ENCODE measurements at places on chromosomes 5 and 9.
A peak's percentile ranks its signal among the peaks of the same experiment; 100 is the strongest.

DNA sequence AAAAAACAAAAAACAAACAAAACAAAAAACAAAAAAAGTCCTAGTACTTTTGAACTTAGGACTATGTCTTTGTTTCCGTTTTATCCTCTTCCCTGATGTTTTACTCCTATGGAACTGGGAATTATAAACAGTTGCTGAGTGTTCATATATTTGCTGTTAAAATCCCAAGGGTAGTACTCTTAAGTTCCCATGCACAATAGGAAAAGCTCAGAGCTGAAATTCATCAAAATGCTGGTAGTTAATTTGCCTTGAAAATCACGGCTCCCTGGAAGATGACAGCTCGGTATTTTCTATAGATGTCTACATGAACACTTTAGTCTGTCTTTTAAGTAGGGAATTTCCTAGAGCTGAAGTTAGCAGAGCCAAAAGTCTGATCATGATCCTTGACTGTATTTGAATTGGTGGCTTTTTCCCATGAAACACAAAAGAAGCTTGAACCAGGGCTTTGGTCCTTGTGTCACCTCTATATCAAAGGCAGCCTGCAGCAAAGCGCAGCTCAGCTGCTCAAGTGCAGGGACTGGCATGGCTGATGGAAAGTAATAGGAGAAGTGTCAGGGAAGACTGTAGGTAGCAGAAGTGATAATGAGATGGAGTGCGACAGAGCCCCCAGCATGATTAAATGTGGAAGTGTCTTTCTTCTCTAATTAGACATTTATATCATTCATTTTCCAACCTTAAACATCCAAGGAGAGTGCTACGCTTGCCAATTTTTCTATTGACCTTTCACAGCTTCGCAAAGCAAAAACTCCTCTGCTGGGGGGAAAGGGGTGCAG lies 310.9 kb downstream of the TRIM36 start:
- DNase-seq = no peak

- DNase-seq = no peak
These were observed 94.7 kb upstream of the ZNF618 start for GRCh38 chr9:113781381-113781780.

GRCh38 chr5:52802272-52802973 lies 14.7 kb downstream of the ITGA1 start:
- DNase-seq = no peak

DNA sequence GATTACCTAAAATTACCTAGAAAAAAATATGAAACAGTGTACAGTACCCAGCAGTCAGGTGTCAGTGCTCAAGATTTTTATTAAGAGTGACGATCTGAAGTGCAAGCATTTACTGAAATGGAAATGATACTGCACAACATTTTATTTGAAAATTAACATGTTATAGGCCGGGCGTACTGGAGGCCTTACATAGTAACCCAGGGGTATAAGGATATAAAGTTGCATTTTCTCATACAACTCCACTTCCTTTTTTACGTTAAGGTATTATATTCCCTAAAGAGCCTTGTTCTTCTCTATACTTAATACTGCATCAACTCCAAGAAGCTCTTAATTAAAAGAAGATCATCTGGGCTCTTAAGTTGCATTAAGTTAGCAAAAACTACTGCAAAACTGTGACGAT lies 3.3 kb downstream of the MAT2B start:
- no peak for DNase-seq

DNA sequence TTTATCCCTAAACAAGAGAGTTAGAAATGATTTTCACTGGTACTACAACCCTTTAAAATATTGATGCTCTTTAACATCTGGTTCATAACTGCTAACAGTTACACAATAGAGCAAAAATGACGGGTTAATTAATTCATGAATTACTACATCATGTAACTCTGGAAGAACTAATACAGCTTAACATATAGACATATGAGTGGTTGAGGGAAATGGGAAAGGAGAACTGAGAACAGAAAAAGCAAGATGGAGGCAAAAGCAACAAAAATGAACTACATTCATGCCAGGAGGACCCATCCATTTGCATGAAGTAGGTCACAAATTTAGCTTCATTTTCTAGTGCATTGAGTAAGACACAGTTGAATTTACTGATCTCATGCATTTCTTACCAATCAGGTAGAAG lies 61.8 kb downstream of the C9 start:
- no peak for DNase-seq

- no peak for DNase-seq
These were observed 23.7 kb upstream of the PDE8B start for GRCh38 chr5:77186652-77187370.

DNA sequence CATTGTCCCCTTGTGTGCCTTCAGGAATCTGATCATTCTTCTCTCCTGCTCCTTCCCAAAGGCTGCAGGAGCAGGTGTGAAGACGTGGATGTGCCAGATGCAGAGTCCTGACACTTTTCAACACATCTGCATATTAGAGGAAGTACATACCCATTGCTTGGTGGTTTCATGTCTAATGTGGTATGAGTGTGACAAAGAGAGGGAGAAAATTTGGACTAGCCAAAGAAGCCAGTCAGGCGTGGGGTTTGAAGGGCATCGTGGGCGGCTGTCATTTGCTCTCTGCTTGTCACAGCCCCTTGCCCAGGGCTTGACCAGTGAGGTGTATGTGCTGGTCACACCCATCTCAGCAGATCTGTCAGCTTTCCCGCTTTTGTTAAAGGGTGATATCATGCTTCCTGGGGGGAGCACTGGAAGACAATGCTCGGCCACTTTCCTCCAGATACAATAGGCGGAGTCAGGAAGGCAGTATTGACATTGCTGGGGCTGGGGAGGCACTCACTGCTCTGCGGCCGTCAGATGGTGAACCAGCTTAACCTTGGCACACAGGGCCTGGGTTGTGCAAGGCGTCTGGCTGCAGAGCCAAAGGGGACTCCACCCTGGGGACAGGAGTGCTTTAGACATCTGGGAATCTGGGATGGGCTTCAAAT lies 8.6 kb downstream of the TEK start:
- DNase-seq = no peak

DNA sequence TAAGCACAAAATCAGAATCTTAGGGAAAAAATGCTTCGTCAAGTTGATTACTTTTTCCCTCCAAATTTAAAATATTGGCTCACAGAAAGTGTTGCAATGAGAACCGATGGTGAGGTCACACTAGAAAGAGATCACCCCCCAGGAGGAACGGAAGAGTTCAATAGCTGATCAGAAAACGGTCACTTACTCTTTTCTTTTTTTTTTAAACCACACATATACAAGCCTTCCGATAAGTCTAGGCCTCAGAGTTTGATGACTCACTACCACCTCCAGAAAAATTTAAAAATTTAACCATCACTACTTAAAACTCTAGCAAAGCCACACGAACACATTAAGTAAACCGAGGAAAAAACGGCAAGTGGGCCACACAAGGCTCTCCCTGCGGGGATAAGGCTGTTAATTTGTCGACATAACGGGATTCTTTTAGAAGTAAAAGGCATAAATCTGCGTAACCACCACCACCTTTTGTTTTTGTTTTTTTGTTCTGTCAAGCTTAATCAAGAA lies 1.2 kb downstream of the SURF4 start:
- DNase-seq = no peak

- peak; percentile 23 for DNase-seq
These were observed 87.6 kb downstream of the ERP44 start for GRCh38 chr9:100011062-100011681.

GRCh38 chr9:89632192-89632733 lies 27.5 kb downstream of the GADD45G start:
- DNase-seq = no peak

DNA sequence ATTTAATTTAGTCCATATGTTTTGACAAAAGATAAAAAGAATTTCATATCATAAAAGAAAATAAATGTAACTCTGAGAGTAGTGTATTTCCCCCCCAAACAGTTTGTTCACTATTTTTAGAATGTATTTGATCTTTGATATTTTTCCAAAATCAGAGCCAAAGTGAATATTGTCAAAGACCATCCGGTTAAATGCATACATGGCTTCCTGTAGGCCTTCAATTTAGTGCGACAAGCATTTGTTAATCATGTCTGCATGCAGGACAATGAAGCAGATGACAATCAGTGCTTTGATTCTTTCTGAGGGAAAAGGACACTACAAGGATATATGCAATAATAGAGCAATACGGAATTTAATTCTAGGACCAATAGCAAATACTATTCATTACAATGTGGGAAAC lies 79.8 kb downstream of the ACTBL2 start:
- no peak for DNase-seq

- DNase-seq = no peak
These were observed 22.0 kb upstream of the ANKRD34B start for GRCh38 chr5:80592105-80592504.

GRCh38 chr5:153147891-153148623 lies 342.4 kb upstream of the GRIA1 start:
- DNase-seq = no peak

- DNase-seq = no peak
These were observed 808 bp upstream of the MVB12B start for GRCh38 chr9:126325821-126326220.

DNA sequence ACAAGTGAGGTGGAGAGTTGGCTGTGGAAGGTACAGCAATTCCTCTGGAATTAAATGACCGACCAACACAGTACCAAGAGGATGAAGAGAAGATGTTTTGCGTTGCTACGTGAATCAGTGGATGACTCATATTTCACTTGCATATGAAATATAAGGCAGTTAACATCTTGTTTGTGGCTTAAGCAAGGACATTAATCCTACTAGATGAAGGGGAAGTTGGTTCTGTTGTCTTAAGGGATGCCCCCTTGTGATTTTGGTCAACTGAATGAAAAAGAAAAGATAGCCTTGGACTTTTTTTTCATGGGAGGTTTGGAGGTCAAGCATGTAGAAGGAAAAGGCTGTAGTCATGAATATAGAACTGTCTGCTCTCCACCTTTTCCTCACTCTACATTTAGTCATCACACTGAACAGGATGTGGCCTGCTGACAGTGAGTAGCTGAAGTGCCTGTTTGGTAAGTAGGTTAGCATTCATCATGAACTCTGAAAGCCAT lies 33.9 kb downstream of the VLDLR start:
- DNase-seq = peak; percentile 52

DNA sequence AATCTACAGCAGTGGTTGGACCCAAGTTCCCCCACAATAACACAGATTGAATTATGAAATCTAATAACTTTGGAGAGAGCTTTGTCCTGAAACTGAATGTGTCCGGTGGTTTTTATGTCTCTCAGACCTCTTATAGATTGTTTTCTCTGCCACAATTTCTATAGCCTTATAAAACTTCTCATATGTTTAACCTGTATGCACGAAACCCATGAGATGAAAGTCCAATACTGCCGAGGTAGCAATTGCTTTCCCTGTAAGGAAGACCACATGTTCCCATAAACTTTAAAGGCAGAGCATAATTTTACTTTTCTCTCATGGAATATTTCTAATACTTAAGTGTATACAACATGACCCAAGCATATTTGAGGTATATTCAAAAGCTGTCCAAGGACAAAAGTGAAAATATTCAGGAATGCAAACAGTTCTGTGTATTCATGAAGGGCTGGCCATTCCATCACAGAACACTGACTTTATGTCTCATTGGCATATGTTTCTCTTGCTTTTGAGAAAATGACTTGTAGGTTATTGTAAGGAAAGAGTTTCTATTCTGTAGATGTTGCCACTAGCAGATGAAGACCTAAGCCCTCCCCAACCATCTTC lies 94.4 kb upstream of the TLE4 start:
- no peak for DNase-seq

GRCh38 chr5:2111569-2112105 lies 228.9 kb upstream of the IRX4 start:
- no peak for DNase-seq

DNA sequence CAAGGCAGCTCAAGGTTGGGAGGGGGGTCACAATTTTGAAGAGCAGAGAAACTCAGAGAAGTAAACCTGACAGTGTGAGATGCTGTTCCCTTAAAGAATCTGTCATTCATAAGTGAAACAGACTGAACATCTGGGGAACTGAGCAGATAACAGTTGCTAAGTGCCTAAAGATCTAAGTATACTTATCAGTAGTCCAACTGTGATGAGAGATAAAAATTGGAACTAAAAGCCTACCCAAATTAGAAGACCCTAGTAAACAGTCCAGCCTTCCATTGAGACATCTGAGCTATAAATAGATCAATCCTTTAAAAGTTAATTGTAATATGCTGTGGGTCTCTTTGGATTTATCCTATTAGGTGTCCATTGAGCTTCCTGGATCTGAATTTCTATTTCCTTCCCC lies 692.8 kb upstream of the ZNF608 start:
- no peak for DNase-seq

- DNase-seq = no peak
These were observed 39.8 kb upstream of the ALDH1B1 start for GRCh38 chr9:38352530-38353328.

DNA sequence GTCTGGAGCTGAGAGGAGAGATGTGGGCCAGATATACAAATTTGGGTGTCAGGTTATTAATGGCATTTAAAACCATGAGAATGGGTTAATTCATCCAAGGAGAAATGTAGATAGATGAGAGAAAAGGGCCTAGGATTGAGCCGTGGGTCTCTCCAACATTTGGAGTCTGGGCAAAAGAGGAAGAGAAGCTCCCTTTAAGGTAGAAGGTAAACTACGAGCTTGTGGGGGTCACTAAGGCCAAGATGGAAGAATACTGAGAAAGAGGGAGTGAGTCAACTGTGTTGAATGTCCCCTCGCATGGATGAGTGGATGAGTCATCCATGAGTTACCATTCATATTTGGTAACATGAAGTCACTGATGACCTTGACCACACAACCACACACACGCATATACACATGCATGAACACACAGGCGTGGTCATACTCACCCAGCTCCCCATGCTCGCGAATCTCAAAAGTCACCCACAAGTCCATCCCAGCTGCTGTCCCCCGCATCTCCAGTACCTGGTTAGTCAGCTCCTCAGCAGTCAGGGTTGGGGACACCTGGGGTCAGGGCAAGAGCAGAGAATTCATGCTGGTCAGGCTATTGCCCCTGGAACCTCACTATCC lies 6.8 kb upstream of the FCHSD1 start:
- no peak for DNase-seq

DNA sequence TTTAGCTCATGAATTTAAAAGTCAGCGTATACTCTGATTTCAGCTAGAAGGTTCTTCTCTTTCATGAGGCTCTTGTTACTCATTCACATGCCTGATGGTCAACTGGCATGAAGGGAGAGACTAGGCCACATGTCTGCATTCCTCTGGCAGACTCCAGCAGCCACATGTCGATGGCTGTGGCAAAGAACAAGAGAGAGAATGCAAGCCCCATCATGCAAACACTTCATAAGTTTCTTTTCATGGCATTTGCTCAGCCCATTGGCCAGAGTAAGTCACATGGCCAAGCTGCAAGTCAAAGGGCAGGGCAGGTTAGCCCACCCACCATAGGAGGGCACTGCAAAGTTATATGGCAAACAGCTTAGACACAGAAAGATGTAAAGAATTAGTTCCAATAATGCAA lies 5.4 kb downstream of the KCNV2 start:
- DNase-seq = no peak

- no peak for DNase-seq
These were observed 1.4 kb downstream of the PRR16 start for GRCh38 chr5:120465436-120465961.

DNA sequence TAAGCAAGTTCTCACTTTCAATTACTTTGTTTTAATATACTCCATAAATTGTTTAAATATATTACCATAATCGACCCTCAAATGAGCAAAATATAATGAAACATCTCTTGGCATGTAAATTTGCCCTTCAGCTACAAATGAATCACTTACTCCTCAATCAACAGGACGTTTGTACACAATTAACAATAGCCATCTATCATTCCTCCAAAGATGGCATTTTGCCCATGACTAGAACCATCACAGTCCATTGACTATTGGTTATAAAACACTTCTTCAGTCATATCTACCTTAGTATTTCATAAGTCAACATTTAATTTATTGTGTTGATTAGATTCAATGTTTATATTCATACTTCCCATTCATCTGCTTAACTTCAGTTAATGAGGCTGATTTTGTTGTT lies 127.2 kb downstream of the CTNND2 start:
- no peak for DNase-seq
